Activated CD4-positive, alpha-beta T cell treated with anti-CD3 and anti-CD28 coated beads, Interleukin-2, amount 10 ng/mL, durations not matched to agents 7 days and 5 days (primary cell): ENCODE measurements at places on chromosomes 11 and 22.

- H3K4me3 ChIP-seq, result no peak overlapping the region
- H3K27me3 ChIP-seq, result peaks cover 16% of the 10 kb centered on the region
- DNase-seq, result no peak
- H3K36me3 ChIP-seq, result no peaks in the 10 kb centered on the region
Observed at GRCh38 chr11:10395166-10395897, 59.7 kb upstream of the AMPD3 start.

DNA sequence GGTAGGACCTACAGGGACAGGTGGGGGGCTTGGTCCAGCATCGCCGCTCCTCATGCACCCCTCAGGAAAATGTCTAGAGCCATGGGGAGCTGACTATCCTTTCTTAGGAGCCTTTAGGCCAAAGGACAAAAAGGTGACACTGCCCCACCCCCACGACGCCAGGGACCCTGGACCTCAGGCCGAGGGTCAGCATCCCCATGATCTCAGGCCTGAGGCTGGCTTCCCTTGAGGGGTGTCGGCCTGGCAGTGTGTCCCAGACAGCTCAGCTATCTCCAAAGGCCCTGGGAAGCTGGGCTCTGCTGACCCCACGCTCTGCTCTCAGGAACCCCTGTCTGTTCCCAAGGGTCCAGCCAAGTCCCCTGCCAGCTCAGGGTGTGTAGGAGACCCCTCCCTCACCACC, 16.3 kb downstream of the MRGPRG start:
- H3K4me1 ChIP-seq, result no peaks in the 10 kb centered on the region
- no peak for DNase-seq
- no peak overlapping the region for H3K27ac ChIP-seq
- H3K4me3 ChIP-seq, result no peak overlapping the region
- H3K27me3 ChIP-seq, result peaks cover 8% of the 10 kb centered on the region

- peaks cover 39% of the 10 kb centered on the region for H3K27me3 ChIP-seq
- H3K4me1 ChIP-seq, result no peaks in the 10 kb centered on the region
Observed at GRCh38 chr11:43959321-43959995, 17.0 kb downstream of the C11orf96 start.

DNA sequence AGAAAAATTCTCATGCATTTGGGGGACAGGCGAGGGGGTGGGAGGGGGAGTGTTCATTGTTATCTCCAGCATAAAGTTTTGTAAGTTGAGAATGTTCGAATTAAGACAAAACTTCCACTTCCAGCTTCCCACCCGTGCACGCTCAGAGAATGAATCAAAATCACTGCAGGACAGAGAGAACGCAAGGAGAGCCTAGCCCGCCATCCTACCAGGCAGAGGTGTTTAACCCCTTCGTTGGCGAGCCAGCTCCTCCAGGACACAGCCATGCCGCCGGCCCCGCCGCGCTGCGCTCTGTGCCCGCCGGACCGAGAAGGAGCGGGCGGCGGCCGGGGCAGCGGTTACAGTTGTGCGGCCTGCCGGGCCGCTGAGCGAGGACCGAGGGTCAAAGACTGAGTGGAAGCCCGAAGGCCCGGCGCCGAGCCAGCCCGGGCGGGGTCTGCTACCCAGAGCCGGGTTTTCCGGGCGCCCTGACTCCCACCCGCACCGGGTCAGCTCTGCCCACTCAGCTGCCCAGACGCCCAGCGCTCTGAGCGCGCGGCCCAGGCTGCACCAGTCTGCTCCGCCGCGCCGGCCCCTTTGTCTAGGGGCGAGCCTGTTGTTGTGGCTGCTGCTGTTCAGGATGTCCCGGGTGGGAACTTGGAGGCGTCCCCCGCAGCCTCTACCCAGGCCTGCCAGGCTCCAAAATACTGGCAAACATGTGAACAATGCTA, at the start of gene NOX4:
TSS of gene NOX4 (minus strand) at position 395 of the 710 bp plus-strand sequence. CDS start at position 266, 129 bp downstream.
- peaks cover 22% of the 10 kb centered on the region for H3K27me3 ChIP-seq
- no peak within 1 kb of the TSS for H3K4me3 ChIP-seq
- H3K27ac ChIP-seq, result no peak within 1 kb of the TSS
- no peaks in the 10 kb centered on the region for H3K36me3 ChIP-seq
- no peak for DNase-seq

DNA sequence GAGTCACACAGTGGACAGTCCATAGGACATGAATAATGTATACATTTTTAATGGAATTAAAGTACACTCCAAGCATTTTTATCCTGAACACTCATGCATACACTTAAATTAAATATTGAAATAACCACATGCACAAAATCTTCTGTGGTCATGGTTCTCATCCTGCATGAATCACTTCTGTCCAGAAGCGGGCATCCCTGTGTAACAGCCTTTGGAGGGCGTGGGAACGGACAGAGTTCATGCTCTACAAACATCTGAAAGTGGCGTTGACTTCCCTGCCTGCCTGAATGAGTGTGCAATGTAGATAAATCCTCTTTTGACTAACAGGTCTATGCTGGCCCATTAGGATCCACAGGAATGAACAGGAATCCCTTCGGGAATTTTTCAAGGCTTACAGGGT, 780.2 kb downstream of the BRD1 start:
- DNase-seq, result no peak
- H3K4me3 ChIP-seq, result no peak overlapping the region
- H3K27me3 ChIP-seq, result no peaks in the 10 kb centered on the region
- H3K36me3 ChIP-seq, result no peaks in the 10 kb centered on the region

DNA sequence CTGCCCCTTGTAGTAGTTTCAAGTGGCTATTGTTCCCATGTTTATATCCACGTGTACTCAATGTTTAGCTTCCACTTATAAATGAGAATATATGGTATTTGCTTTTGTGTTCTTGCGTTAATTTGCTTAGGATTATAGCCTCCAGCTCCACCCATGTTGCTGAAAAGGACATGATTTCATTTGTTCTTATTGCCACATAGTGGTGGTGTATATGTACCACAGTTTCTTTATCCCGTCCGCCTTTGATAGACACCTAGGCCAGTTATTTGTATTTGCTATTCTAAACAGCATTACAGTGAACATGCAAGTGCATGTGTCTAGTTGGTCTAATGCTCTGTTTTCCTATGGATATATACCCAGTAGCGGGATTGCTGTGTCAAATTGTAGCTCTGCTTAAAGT, 6.8 kb downstream of the OR51B2 start:
- no peaks in the 10 kb centered on the region for H3K36me3 ChIP-seq
- H3K4me3 ChIP-seq, result no peak overlapping the region
- no peak for DNase-seq
- H3K27ac ChIP-seq, result no peak overlapping the region
- H3K27me3 ChIP-seq, result no peaks in the 10 kb centered on the region

DNA sequence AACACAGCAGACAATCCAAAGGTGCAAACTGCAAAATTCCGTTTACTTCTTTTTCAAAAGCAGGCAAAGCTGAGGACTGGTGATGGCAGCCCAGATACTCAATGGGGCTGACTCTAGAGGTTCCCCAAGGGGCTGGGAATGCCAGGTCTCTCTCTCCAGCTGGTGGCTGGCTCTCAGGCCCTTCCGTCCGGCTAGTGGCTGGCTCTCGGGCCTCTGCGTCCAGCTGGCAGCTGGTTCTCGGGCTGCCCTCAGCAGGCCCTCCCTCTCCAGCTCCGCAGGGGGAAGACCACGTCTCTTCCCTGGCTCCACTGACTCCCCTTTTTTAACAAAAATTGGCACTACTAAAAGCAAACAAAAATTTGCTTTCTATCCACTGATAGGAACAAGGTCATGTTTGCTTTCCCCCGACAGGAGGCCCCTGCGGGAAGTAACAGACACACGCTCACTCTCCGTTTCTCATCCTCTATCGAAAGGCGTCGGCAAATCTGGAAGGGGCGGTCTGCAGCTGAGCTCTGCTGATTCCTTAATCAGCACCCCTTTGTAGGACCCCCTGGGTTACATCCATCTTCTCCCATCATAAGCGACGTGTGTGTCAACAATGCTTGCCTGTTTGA, 381.4 kb downstream of the BRD1 start:
- H3K4me1 ChIP-seq, result no peaks in the 10 kb centered on the region
- H3K4me3 ChIP-seq, result no peak overlapping the region
- no peak for DNase-seq
- no peaks in the 10 kb centered on the region for H3K36me3 ChIP-seq
- H3K27me3 ChIP-seq, result peaks cover 17% of the 10 kb centered on the region
- no peak overlapping the region for H3K27ac ChIP-seq

- no peak overlapping the region for H3K27ac ChIP-seq
- DNase-seq, result no peak
- H3K27me3 ChIP-seq, result peaks cover 2% of the 10 kb centered on the region
- peaks cover 6% of the 10 kb centered on the region for H3K36me3 ChIP-seq
- H3K4me3 ChIP-seq, result no peak overlapping the region
- H3K4me1 ChIP-seq, result peaks cover 26% of the 10 kb centered on the region
Observed at GRCh38 chr11:65911682-65912568, 6.9 kb downstream of the C11orf68 start.

GRCh38 chr11:134469627-134470026, 57.6 kb upstream of the B3GAT1 start:
- H3K27ac ChIP-seq, result no peak overlapping the region
- H3K4me1 ChIP-seq, result no peaks in the 10 kb centered on the region
- no peaks in the 10 kb centered on the region for H3K36me3 ChIP-seq
- no peak overlapping the region for H3K4me3 ChIP-seq
- peaks cover 17% of the 10 kb centered on the region for H3K27me3 ChIP-seq

DNA sequence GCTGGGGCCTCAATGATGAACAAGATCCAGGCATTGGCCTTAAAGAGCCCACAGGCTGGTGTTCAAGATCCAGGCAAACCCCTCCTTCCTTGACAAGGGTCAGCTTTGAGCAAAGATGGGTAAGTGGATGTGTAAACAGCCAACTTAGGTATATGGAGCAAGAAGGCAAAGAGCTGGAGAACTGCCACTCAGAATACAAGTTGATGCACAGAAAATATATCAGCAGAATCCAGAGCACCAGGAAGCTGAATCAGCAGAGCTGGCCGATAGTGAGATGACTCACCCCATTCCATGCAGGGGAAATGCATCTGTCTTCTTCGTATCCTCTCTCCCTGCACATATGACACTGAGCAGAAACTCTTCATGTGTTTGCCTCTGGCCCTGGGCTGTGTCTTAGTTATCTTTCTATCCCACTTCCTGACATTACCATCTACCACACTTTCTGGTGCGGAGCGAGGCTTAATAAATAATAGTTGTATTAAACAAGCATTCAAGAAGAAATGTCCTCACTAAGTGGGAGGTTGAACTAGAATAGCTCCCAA, 57.8 kb downstream of the ENDOD1 start:
- H3K4me3 ChIP-seq, result no peak overlapping the region
- H3K4me1 ChIP-seq, result peaks cover 30% of the 10 kb centered on the region
- no peaks in the 10 kb centered on the region for H3K36me3 ChIP-seq
- no peak overlapping the region for H3K27ac ChIP-seq

DNA sequence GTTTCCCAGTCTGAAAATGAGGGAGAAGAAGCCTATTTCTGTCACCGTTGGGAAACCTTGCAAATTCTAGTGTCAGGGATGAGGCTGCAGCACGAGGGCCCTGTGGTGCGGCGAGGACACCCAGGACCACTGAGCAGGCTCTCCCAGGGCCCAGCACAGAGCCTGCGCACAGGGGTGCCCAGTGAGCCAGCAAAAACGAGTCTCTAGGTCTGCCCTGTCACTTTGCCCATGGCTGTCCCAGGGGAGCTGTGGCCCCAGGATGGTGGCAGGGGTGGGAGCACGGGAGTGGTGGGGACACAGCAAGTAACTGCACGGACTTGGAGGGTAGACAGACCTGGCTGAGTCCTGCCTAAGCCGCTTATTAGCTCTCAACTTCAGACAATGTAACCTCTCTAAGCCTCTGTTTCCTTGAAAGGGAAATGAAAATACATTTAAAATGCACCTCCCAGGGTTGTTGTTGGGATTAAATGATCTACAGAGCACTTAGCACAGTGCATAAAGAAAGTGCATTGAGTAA, 44.2 kb downstream of the DSCAML1 start:
- no peaks in the 10 kb centered on the region for H3K27me3 ChIP-seq
- no peak overlapping the region for H3K27ac ChIP-seq
- H3K36me3 ChIP-seq, result no peaks in the 10 kb centered on the region
- no peak overlapping the region for H3K4me3 ChIP-seq

GRCh38 chr11:95891423-95892170, 32.3 kb downstream of the MTMR2 start:
- DNase-seq, result no peak
- no peak overlapping the region for H3K27ac ChIP-seq
- no peaks in the 10 kb centered on the region for H3K36me3 ChIP-seq
- H3K4me1 ChIP-seq, result peaks cover 5% of the 10 kb centered on the region
- no peaks in the 10 kb centered on the region for H3K27me3 ChIP-seq

DNA sequence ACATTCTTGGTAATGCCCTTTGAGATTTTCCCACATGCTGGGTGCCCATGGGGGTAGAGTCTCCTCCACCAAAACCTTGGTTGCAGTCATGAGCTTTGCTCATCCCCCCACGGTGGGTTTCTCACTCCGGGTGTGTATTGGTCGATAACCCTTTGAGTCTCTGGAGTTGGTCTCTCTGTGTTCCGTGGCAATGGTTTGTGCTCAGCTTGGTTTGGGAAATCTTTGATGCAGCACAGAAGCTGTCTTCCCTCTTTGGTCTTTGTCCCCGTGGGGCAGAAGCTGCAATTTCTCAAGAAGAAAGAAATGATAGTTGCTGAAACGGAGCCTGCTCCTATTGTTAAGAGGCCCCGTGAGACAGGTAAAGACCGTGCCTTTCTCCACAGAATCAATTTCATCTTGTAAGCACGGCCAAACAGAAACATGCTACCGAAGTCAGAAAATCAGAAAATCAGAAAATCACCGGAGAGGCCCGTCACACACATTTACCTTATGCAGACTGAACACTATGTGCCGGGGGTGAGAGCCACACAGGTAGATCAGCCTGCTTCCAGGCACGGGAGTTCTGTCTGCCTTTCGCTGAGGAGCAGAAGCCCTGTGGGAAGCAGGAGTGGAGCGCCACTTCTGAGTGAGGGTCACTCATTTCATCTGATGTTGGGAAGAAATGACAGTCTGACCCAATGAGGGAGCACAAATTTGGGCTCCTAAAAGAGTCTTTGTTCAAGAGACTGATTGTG, 186.1 kb downstream of the TBC1D22A start:
- H3K4me3 ChIP-seq, result no peak overlapping the region
- H3K27me3 ChIP-seq, result no peaks in the 10 kb centered on the region
- no peak for DNase-seq
- H3K27ac ChIP-seq, result no peak overlapping the region
